Spinal cord (tissue), 10 donors: ENCODE measurements at places on chromosomes 13 and 19.

DNA sequence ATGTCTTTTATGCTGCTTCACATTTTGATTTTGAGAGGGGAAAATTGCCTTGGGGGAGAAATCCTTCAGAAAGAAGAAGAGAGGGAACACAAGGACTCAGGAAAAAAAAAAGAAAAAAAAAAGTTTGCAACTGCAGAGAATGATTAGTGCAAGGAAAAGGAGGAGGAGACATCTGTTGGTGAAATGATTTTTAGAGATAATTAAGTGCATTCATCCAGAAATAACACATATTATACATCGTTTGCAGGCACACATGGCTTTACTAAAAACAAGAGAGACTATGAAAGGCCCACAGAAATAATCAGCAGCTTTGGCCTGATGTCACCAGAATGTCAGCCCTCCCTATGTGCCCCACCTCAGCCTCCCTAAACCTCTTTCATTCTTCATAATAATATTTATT, 1058.2 kb downstream of the PCDH9 start:
- no peak for DNase-seq

GRCh38 chr13:79450110-79450509, 30.8 kb upstream of the NDFIP2 start:
- no peak for DNase-seq

- DNase-seq, result no peak
These were observed 135.3 kb downstream of the B3GLCT start for GRCh38 chr13:31334994-31335557.

- no peak for DNase-seq
These were observed 261 bp downstream of the PRKD2 start for GRCh38 chr19:46716672-46717033.

DNA sequence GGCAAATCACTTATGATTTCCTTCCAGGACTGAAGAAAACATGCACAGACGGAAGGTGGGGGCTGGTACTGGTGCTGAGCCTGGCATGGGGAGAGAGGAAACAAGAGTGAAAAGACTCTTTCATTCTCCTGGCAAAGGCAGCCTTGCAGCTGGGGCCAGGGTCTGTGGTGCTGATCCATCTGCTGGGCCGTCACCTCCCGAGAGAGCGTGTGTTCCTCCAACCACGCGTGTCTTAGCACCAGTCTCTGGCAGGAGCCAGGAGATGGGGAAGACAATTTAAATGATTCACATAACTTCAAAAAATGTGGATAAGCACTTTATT, 23.9 kb upstream of the SPART start:
- DNase-seq, result no peak

DNA sequence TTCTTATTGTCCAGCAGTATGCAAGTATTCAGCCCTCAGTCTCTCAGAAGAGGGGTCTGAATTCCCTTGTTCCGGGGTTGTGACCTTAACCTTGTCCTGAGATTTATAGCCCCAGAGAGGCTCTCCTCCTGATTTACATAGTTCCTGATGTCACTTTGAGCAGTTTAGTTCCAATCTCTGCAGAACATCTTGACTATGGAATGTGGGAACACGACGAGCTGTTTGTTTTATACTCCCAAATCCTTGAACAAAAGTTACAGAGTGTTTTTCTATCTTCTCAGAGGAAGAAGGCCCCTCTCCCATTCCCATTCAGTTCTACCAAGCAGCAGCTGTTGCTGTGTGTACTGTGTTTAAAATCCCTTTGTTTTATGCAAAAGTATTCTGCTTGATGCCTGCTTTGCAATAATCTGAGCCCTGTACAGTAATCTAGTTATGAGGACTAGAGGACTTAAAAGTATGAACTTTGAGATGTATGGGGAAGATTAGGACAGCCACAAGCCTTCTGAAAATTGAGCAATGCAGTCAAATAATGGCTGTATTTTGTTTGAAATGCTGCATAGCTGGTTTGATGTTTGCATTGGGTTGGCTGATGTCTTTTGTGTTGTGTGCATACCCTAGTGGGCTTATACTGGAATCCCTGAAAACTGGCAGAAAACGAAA, 74.7 kb downstream of the KL start:
- DNase-seq, result no peak

DNA sequence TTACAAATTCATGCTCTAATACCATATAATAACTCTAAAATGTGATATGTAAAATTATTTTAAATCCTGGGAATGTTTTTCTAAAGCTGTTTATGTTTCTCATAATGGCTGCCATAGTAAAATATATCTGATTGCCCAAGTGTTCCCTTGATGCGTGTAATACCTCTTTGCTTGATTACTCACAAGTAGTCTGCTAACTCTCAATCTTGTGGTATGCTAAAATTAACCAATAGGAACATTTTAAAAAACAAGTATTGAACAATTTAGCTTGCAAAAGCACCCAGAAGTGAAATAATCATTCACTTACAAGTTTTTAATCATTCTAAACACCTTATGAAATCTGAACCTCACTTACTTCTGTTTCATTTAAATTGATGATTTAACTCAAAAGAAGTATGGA, 386.0 kb upstream of the ATXN8OS start:
- peak; percentile 66 for DNase-seq

GRCh38 chr13:44895264-44895952, 93.9 kb downstream of the NUFIP1 start:
- DNase-seq, result no peak

DNA sequence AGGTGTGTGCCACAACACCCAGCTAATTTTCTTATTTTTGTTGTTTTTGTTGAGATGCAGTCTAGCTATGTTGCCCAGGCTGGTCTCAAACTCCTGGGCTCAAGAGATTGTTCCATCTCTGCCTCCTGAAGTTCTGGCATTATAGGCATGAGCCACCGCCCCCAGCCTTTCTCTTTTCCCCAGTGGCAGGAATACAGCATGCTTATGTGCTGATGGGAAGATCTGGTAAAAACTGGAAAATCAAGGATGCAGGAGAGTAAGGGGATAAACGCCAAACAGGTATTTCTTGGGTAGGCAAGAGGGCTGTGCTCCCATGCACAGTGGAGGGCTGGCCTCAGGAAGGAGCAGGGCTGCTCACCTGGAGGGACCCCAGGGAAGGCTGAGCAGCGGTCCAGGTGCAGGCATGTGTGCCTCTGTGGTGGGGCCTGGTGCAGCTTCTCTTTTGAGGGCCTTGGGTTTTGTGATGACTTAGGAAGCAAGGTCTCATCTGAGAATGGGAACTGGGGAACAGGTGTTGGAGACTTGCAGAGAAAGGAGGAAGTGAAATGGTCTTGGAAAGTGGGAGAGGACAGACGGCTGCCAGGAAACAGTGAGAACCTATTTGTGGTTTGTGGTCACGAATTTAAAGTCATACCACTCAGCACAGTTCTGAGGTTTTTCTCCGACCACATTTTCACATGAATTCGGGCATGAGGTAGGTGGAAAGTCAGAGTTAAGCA, 106.5 kb downstream of the TEX26 start:
- DNase-seq, result no peak
